Cortex of kidney (tissue), 1 donor: ENCODE measurements at places on chromosomes 7 and 10.

DNA sequence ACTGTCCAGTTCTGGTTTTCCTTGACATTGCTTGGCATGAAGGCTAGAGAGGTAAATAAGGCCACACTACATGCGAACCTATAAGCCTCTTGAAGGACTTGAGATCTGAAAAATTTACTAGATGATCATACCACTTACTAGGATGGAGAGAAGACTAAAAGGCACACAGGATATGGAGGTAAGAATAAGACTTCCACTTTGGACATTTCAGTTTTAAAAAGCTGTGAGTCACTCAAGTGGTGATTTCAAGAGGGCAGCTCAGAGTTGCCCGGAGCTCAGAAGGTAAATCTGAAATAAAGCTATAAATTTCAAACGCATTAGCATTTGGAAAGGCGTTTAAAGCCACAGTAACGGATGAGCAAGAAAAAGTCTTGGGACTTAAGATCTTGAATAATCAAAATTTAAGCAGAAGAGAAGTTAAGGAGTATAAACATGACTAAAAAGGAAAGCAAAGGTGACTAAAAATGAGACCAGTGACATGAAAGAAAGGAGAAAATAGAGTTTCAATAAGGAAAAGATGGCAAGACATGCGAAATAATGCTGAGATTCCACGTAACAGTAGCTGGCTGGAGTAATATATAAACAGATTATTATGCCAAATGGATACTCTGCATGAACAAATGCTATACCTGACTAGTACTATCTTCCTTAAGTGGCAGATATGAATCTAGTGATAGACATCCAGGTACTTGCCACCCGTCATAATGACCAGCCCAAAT lies 68.3 kb downstream of the SNX13 start:
- no peak for DNase-seq

DNA sequence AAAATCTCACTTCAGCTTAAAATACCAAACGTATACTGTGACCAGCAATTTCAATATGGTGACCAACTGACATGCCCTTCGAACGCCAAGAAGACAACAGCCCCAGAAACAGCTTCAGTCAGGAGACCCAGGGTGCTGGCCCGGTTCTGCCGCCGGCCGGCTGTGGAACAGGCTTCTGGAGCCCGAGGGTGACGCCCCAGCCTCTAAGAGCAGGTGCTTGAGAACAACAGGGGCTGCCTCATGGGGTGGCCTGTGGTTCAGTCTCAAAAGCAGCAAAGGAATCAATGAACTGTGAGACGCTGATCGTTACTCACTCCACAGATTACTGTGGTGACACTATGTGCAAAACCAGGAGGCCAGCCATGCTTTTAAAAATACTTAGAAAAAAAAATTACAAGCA lies 17.3 kb downstream of the GPER1 start:
- DNase-seq = no peak

GRCh38 chr7:146826329-146826728 lies 709.7 kb downstream of the CNTNAP2 start:
- no peak for DNase-seq

DNA sequence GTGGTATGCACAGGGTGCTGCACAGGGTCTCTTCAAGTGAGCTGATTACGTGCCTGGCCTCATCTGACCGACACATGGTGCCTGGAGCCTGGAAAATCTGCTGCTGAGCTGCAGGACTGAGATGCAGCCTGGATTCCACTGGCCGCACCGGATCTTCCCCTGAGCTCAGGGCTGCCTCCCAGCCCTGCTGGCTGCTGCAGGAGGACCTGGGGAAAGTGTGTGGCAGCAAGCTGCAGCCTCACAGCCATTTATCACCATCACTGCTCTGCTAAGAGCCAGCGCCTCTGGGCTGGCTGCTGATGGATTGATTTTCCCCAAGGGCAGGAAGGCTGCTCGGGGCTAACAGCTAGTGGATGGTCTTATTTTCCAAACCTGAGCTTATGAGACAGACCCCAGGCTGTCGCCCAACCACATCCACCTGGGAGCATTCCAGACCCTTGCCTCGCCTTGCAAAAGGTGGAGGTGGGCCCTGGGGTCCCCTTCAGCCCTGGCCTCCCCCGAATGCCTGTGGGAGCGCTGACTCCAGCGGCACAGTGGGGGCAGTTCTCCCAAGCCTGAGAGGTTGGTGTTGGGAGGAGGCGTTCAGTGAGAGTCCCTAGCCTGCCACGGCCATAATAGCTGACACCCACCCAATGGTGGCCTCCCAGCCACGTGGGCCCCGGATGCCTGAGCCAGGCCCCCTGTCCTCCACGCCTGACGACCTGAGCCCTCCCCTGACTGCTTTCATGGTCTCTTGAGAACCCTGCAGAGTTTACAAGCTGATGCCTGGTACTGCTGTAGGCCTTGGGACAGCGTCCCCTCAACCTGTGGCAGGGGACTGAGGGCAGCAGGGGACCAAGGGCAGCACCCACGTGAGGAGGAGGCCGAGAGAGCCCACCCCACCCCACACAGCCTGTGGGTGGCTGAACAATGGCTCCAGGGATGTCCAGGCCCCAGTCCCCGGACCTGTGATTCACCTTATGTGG lies 38.2 kb downstream of the STK32C start:
- no peak for DNase-seq

GRCh38 chr7:6691609-6692106 lies 15.1 kb downstream of the ZNF12 start:
- DNase-seq = no peak

GRCh38 chr7:149020483-149020882 lies 7.8 kb downstream of the PDIA4 start:
- DNase-seq = no peak

GRCh38 chr7:43648473-43649406 lies 65.8 kb downstream of the STK17A start:
- no peak for DNase-seq

GRCh38 chr10:129604333-129605032 lies 137.4 kb downstream of the MGMT start:
- no peak for DNase-seq

DNA sequence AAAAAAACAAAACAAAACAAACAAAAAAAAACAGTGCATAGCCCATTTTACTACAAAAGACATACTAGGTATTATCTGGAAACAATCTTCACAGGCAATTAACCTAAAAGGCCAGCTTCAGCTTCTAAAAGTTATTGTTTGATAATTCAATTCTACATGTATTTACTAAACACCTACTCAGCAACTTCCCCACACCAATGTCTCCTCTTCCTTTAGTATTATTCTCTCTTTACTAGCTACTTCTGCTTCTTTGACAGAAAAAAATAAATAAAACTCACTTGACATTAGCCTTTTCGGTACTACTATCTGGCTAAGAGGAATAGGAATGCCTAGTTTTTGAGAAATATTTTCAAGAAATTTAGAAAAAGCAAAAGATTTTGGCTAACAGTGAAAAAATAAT lies 2.8 kb downstream of the TM9SF3 start:
- DNase-seq = no peak

DNA sequence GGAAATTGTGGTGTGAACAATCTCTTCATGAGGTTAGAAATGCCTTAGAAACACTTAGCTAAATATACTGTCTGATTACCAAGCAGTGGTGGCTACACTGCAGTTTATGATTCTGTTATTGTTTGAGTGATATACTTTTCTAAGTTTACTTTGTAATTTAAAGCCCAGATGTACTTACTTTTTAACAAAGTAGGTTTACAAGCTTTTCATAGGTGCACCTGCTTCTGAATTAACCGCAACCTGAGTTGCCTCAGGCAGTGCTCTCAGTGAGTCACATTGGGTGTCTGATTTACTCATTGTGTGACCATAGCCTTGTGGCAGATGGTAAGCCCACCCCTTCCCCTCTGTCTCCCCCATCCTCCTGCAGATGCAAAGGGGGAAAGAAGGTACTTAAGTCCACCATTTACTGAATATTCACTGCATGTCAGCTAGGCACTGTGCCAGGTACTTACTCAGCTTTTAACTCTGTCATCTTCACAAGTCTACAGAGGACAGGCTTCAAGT lies 9.0 kb downstream of the MTURN start:
- DNase-seq = no peak

DNA sequence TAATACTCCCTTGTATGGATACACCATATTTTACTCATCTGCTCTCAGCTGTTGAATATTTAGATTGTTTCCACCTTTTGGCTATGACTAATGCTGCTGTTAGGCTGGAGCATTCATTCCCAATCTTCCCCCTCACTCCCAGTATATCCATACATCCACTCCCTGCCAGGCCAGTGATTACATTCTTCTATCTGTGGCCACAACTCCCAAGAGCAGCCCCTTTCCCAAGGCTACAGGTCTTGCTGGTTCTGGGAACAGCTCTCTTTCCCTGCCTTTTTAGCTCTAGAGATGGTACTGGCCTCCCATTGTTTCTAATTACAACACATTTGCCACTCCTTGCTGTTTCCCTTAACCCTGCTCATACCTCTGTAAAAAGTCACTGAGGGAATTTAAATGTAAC lies 28.2 kb downstream of the SFR1 start:
- DNase-seq = no peak

GRCh38 chr10:33287112-33287511 lies 47.4 kb downstream of the NRP1 start:
- DNase-seq = no peak

DNA sequence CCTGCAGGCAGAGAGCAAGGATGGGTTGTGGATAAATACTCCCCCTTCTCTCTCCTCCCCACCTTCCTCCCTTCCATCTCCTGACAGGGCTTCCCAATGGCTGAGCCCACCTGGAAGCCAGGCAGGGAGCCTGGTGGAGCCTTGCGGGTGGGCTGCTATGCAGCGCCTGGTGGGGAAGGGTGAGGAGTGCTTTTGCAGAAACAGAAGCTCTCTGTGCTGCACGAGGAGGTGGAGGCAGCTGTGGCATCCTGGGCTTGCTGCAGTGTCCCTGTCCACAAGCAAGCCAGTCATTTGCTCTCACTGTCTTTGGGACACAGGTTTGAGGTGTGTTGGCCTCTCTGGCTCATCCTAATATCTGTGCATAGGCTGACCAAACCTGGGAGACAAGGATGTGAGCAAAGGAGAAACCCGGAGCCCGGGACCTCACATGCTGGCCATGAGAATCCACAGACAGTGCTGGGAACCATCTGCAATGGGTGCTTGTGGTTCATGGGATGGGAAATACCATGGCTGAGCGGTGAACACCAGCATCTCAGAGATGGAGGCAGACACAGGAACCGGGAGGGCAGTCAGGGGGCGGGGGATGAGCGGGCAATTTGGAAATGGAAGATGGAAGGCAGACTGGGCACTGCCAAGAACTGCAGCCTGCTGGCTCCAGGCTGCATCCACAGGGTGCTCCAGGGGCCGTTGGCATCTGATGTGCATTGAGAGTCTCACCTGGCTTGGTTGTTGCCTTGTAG lies 364.2 kb downstream of the GLRX3 start:
- no peak for DNase-seq

DNA sequence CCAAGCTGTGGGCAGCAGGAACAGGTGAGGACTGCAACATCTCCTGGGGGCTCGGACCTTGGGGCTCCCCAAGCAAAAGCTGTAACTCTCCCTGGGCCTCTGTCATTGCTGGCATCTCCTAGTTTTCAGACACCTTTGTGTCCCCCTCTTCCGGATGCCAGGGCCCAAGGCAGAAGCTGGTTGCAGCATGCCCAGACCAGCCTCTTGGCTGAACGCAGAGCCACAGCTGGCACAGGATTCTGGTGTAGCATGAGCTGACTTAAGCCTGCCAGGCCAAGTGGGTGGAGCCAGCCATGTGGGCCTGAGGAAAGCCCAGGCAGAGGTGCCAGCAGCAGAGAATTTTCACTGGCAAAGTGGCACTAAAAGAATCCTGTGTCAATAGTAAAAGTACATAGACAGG lies 43.5 kb downstream of the ZWINT start:
- DNase-seq = no peak

DNA sequence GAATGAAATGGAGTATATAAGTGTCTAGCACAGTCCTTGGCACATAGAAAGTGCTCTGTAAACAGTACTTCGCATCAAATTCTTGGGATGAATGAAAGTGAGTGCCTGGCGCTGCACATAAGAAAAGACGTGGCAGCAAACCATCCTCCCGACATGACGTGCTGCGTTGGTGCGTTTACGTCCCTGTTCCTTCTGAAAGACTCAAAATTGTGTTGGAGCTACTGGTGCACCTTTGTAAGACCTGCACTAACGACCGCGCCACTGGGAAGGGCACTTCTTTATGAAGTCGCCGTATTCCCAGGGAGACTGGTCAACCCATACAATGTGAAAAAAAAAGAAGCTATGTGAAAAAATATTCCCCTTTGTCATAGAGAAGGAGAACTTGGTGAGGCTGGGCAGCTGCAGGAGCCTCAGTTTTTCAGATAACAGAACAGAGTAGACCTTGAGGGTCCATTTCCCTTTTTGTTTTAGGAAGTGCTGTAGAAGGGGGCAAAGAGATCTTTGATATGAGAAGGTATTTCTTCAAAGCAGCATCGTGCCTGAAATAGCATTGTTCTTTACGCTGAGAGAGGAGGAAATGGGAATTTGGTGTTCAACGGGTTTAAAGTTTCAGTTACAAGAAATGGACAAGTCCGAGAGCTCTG lies 91.7 kb downstream of the PTPRE start:
- DNase-seq = no peak

- DNase-seq = no peak
These were observed 218.0 kb upstream of the IGFBP3 start for GRCh38 chr7:46139079-46139478.

- no peak for DNase-seq
These were observed 85.8 kb downstream of the CALN1 start for GRCh38 chr7:72326365-72326764.

DNA sequence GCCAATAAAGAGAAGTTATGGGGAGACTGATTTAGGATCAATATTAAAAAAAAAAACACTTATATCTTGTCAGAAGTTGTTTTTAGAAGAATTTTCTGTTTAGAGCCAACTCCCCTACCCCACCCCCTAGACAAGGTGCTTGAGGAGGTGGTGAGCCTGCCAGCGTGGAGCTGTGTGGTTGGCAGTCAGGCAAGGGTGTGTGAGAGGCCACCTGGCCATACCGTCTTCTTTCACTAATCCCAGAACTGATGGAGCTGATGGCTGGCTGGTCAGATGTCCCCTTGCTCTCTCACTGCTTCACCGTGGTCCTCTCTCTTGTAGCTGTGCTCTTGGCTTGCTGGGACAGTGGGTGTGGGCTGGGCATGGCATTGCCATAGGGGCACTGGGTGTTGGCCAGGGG lies 34.3 kb downstream of the NACAD start:
- no peak for DNase-seq

GRCh38 chr10:14382022-14382421 lies 51.3 kb upstream of the FRMD4A start:
- no peak for DNase-seq

- no peak for DNase-seq
These were observed 297.6 kb downstream of the LHFPL3 start for GRCh38 chr7:104625956-104626355.

DNA sequence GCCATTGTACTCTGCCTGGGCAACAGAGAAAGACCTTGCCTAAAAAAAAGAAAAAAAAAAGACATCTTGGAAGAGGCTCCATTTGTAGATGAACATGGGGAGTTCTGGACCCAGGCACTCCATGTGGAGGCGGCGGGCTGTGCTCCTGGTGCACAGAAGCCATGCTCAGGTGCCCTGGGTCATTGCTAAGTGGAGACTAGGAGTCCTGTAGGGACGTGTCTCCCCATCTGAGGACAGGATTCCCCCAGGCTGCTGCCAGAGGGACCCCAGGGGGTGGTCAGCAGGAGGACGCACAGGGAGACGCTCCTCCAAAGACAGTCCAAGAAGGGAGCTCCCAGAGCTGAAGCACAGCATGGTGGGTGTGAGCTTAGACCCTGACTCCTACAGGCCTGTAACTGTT lies 34.3 kb downstream of the SBDS start:
- no peak for DNase-seq

GRCh38 chr10:51085204-51085603 lies 10.9 kb downstream of the PRKG1 start:
- no peak for DNase-seq
